ENCODE measurements at places on chromosomes 7 and 10.

DNA sequence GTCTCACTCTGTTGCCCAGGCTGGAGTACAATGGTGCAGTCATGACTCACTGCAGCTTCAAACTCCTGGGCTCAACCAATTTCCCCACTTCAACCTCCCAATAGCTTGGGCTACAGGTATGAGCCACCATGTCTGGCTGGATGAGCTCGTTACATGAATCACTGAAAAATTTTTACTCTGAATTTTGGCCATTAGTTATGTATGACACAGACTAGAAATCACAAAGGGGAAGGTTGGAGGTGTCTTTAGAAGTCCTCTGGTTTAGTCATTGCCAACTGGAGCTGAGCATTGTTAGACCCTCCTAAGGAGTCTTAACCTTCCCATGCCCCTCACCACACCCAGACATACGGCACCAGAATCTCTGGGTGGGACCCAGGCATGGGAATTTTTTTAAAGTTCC is 34.7 kb downstream of the SVIL start:
- peak; percentile 29 for DNase-seq

DNA sequence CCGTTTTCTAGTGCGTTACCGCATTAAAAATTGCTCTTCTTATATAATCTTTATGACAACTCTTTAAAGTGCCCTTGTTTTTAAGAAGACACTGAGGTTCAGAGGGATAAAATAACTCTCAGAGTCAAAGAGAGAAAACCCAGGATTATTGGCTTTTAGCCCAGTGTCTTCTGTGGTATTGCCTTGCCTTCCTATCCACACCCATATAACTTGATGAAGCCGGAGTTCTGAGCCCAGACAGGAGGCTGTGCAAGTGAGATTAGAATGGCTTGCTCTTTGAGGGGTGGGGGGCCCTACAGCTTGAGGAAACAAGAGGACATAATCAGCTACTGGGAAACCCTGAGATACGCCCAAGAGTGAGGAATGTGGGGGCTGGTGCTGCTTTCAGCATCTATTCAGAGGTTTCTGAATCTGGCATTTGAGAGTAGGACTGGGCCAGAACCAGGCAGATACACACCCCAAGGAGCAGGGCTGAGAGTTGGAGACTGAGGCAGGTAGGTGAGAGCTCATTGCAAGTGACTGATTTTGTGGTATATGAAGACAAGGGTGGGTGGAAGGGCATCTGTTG is 2.3 kb downstream of the PRXL2A start:
- DNase-seq = no peak

DNA sequence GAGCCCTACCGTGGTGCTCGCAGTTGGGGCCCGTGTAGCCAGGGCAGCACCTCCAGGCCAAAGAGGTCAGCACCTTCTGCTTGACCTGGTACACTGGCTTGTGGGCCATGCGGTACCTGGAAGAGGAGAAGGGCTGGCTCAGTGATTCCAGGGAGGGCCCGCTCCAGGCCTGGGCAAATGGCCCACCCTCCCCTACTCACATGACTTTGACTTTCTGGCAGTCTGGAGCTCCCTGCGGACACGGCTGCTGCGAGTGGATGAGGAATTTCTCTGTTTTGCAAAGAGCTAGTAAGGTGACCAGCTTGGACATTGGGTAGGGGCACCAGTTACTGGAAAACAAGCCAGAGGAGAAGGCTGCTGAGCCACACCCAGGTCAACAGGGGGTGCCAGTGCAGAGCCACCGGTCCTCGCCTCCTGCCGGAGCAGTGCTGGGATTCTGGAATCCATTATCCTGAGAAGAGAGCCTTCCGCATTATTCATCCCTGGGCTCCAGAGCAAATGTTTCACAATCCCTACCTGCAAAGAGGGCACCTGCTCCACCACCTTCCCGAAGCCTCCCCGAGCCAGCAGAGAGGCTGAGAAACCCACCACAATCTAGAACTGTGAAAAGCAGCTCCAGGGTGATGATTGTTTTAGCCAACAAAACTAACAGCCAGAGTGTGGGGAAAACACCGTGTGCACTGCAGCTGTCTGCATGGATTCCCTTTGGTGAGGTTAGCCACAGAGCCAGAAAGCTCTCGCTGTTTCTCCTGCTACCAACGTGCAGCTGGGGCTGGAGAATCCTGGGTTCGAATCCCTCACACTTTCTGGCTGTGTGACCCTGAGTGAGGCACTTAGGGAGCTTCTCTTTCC is 11.8 kb downstream of the MMRN2 start:
- no peak for DNase-seq

DNA sequence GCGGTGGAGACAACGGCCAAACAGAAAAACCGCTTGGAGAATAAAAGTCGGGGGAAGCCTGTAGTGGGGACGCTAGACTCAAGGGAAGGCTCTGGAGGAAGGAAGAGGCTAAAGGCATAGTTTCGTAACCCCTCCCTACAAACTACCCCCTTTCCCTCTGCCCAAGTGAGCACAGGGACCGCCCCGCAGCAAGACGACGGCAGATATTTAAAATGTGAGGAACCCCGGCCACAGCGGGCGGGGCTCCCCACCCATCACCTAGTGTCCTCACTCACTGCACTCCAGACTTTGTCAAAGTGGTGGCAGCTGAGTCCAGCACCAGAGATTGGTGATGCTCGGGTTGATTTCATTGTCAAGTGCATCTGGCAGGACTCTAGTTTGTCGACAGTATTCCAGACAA is 69.1 kb downstream of the PRKAG2 start:
- DNase-seq = no peak

- DNase-seq = no peak
These were observed 139.0 kb upstream of the GDF10 start for GRCh38 chr10:47160967-47161366.

- DNase-seq = no peak
These were observed 26.2 kb upstream of the BMPR1A start for GRCh38 chr10:86730227-86730626.

- DNase-seq = no peak
These were observed 9.8 kb downstream of the P4HA1 start for GRCh38 chr10:73086816-73087215.

GRCh38 chr10:98886686-98887085 is 349.0 kb downstream of the HPSE2 start:
- DNase-seq = no peak

- no peak for DNase-seq
These were observed 370.5 kb upstream of the NPVF start for GRCh38 chr7:25598765-25599164.

DNA sequence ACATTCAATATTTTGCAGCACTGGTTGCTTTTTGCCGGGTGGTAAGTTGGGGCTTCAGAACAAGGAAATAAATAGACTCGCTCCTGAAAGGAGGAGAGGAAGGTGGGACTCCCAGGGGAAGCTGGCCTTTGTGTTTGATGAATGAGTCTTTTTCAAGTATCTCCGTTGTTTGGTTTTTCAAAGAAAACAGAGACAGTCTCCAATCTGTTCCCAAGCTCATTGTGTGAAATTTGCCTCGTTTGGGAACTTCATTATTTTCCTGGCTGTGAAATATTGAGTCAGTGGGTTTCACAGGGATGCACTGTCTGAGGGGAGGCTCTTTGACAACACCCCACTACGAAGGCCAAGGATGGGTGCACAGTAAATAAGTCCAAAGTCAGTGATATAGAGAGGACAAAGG is 38.7 kb upstream of the KIAA1217 start:
- DNase-seq = no peak

DNA sequence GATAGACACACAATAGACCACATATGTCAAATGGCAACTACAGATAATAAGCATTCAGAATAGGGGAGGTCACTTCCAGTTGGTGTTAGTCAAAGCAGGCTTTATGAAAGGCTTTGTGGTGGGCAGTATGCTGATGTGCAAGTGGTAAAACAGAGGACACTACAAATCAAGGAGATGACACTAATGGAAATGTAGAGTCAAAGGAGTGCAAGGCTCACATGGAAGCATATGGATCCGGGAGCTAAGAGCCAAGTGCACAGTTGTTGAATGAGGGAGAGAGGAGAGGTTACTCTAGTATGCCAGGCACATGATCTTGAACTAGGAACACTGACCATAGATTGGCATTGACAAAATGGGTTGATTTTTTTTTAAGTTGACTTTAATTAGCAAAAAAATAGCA is 62.7 kb downstream of the GRM3 start:
- DNase-seq = no peak

GRCh38 chr7:74183653-74184450 is 9.7 kb downstream of the EIF4H start:
- peak; percentile 56 for DNase-seq

DNA sequence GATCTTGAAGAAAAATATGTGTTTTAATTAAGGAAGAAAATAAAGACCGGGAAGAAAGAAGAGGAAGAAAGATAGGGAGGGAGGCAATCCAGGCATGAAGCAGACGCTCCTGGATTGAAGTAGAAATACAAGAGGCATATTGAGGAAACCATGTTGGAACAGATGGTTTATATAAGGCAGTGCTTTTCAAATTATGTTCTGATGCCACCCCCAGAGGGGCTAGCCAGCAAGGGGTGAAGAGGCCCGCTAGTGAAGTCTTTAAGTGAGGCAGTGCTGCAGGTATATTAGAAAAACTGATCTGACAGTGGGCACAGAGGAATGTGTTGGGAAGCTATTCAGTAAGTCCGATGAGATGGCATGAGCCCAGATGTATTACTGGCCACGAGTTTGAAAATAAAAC is 40.1 kb downstream of the REEP3 start:
- no peak for DNase-seq

DNA sequence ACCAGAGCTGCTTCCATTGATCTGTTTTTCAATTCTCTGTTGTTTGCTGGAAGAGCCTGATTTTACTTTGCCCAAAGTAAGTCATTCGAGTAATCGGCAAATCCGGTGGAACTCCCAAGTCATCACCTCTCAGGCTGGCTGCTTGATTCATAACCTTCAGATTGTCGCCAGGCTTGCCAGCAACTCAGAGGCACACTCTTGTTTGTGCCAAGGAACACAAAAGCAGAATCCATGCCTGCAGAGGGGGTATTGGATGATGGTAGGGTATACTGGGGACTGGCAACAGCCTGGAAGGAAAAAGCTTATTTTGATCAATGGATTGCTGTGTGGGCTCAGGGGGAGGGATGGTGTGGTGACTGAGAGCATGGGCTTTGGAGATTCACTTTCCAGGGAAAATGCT is 542.4 kb downstream of the SORCS3 start:
- DNase-seq = no peak

GRCh38 chr10:92121686-92122492 is 169.0 kb downstream of the CPEB3 start:
- no peak for DNase-seq

GRCh38 chr7:84455788-84456187 is 261.2 kb upstream of the SEMA3A start:
- DNase-seq = no peak

DNA sequence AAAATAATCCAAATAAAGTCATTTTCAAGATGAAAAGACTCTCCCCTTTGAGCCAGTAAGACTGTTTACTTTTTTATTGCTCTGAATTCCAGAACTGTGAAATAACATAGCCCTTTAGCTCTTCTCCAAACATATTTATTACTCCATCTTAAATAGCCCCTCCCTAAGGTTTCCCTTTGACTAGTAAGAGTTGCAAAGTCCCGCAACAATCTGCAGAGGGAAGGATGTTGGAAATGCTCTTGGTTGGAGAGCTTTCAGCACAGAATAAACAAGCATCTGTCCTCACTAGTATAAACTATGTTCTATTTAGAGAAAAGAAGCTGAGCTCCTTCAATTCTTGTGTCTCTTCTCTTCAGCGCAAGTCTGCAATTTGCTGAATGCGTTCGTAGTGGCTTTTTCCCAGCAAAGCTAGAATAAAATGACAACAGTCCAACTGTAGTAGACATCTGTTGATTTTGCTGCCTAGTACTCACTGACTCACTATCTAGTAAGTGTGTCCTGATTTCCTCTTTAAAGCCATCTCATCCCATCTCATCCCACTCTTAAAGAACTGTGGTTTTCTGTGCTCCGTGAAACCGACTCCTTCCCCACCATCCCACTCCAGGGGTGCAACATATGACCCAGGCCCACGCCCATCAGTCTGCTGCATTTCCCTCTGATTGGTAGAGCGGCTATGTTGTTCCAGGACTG is 104.0 kb downstream of the FAM107B start:
- no peak for DNase-seq

DNA sequence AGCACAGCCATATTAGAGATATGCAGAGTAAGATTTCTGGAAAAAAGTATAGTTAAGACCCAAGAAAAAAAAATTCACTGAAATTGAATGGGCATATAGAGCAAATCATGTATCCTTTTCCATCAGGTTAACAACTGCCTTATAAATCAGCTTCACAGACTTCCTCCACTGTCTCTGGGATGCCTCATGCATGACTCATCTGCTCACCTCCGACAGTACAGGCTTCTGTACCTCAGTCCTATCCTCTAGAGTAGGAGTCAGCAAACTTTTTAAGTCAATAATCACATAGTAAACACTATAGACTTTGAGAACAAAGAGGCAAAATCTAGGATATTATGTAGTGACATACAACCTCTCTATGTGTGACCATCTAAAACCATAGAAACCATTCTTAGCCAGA is 211.6 kb upstream of the SP8 start:
- DNase-seq = no peak

DNA sequence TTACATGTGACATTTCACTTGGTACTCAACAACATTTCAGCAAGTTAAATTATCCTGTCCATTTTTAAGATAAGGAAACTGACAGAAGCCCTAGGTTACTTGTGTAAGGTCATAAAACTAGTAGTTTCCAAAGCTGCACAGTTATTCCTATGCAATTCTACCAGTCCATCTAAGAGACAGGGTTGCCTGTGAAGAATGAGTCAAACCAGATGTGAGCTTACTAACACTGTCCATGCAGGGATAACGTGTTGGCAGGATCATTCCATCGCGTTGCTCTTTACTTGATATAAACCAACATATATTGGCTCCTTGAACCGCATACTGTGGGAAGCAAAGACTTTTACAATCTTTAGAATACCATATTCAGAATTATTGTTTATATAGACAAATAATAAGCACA is 280.9 kb upstream of the HGF start:
- DNase-seq = no peak

DNA sequence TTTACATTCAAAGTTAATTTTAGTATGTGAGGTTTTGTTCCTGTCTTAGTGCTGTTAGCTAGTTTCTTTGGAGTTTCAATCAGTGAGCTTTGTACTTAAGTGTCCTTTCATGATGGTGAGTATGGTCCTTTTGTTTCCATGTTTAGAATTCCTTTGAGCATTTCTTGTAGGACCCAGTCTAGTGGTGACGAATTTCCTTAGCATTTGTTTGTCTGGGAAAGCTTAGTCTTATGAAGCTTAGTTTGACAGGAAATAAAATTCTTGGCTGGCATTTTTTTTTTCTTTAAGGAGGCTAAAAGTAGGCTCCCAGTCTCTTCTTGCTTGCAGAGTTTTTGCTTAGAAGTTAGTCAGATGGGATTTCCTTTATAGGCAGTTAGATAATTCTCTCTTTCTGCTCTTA is 209.2 kb upstream of the SEMA3C start:
- no peak for DNase-seq

GRCh38 chr10:122707535-122707934 is 7.9 kb upstream of the C10orf120 start:
- DNase-seq = no peak
